ENCODE measurements at places on chromosomes 2 and 18.

GRCh38 chr2:35651688-35652323 lies 703.8 kb upstream of the CRIM1 start:
- no peak for DNase-seq

- no peak for DNase-seq
These were observed 22.2 kb downstream of the ATAD2B start for GRCh38 chr2:23904692-23905091.

GRCh38 chr2:56309626-56310170 lies 125.9 kb downstream of the CCDC85A start:
- peak; percentile 51 for DNase-seq

GRCh38 chr2:204575463-204575862 lies 30.2 kb downstream of the PARD3B start:
- DNase-seq, result no peak

- no peak for DNase-seq
These were observed 195.0 kb downstream of the LOXHD1 start for GRCh38 chr18:46461993-46462392.

DNA sequence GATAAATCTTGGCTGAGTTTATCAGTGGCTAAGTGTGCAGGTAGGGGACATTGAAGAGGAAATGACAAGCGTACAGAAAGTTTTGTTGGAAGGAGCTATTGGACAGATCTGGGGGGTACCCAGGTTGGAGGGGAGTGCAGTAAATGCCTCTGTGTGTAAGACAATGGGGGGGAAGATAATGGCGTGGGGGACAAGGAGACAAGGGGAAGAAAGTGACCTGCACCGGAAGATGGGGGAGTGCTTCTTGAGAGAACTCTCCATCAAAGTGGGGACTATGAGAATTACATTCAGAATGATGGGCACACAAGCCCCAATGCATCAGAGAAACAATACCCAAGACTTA lies 190.0 kb downstream of the ALPK2 start:
- DNase-seq, result no peak

All from NCI-H446 treated with DMSO at 0.1 percent for 48 hours (cell line).